AG10803 (cell line): ENCODE measurements at places on chromosomes 7 and 10.

DNA sequence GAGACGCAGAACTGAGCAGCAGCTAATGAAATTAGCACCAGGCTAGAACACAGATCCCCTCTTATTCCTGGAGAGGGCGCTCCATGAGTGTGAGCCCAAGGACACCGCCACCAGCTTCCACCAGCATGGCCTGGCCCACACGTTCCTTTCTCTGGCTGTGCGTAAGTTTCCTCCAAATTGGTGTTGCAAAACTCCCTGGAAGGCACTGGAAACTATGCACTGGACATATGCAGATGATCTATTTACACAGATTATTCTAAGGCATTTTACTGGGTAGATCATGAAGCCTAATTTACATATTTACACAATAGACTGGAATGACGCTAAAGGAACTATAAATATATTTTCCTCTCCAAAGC lies 455.6 kb upstream of the FOXK1 start:
- no peak for DNase-seq

- no peak for DNase-seq
Measured at GRCh38 chr7:49344556-49344955, 420.2 kb downstream of the CDC14C start.

- no peak for DNase-seq
Measured at GRCh38 chr7:26178272-26178960, 22.1 kb downstream of the HNRNPA2B1 start.

DNA sequence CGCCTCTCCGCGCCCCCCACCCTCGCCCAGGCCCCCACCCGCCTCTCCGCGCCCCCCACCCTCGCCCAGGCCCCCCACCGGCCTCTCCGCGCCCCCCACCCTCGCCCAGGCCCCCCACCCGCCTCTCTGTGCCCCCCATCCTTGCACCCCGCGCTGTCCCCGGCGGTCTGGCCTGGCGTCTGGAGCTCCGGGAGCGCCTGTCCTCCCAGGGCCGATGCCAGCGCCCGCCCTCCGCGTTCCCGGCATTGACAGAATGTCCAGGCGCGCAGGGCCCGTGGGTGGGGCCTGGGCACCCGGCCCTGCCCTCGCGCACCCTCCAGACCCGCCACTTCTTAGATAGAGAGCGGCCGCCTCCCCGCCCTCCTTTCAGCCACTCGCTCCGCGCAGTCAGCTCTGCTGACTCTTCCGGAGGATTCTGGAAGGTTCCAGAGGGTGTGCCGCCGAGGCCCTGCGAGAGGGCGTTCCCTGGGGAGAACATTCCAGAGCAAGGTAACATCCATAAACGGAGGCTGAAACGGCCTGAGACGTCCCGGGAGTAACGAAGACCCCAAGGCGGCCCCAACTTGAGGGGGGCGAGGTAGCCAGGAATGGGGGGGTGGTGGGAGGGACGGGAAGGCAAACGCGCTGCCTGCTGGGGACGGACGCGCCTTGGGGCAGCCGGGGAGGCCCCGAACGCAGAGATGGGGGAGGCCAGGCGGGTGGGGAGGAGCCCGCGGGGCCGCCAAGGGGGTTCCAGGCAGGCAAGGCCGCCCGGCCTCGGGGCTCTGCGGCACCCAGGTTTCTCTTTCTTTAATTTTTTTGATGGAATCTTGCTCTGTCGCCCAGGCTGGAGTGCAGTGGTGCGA lies 117.8 kb downstream of the DYNC2I1 start:
- DNase-seq = no peak

- DNase-seq = no peak
Measured at GRCh38 chr10:113093188-113094113, 143.4 kb downstream of the TCF7L2 start.

DNA sequence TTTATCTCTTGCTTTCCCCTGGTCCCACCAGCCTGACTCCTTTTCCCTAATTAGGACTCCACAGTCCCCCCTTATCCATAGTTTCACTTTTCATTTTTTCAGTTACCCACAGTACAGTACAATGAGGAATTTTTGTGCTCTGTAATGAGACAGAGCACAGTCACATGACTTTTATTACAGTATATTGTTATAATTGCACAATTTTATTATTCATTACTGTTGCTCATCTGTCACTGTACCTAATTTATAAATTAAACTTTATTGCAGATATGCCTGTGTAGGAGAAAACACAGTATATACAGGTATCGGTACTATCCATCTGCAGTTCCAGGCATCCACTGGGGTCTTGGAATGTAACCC lies 125.4 kb downstream of the KCNMA1 start:
- DNase-seq = peak; percentile 32

- peak; percentile 75 for DNase-seq
Measured at GRCh38 chr7:41696323-41696916, 6.5 kb downstream of the INHBA start.

- DNase-seq = no peak
Measured at GRCh38 chr7:2202901-2203765, 29.6 kb downstream of the MAD1L1 start.

DNA sequence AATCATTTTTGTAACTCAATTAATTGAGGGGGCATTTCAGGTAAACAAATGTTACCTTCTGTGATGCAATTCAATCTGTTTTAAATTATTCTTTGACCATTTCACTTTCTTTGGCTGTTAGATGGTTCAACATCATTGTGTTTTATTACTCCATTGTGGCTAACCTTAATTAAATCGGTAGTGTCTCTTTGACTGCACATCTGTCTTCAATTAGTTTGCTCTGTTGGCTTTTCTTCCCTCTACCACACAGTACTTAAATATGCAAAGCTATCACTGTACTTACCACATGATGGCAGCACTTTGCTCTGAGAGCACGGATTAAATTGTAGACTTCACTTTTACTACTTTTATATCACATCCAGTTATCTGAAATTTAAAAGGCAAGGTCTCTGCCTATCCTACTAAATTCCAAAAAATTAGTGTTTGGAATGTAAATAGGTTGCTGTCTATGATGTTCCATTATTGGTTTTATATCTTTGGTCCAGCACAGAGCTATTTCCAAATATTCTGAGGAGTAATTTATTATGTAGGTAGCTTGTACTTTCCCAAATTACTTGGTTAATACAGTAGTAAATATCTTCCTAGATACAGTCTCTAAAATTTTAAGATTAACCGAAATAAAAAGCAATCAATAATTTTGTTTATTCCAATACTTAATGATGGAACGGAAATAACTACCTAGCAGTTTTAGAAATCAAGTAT lies 352.0 kb downstream of the PCLO start:
- peak; percentile 93 for DNase-seq

- no peak for DNase-seq
Measured at GRCh38 chr10:131817866-131818509, 82.8 kb upstream of the PPP2R2D start.

DNA sequence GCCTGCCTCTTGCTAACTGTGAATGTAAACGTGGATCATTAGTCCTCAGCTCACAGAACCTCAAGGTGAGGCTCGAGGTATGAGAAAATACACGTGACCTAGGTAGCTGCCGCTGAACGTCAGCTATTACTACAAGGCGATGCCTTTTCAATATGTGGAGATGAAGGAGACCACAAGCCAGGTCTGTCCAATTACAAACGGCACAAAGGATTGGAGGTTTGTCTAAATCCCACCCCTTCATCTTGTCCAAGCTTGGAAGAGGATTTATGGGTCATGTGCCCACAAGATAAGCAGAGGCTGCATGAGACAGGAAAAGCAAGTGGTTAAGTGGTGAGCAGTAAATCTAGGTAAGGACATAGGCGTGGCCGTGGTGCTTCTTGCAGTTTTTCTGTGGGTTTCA lies 3.4 kb downstream of the H2BK1 start:
- DNase-seq = no peak

- no peak for DNase-seq
Measured at GRCh38 chr7:139696552-139696951, 81.2 kb downstream of the HIPK2 start.

DNA sequence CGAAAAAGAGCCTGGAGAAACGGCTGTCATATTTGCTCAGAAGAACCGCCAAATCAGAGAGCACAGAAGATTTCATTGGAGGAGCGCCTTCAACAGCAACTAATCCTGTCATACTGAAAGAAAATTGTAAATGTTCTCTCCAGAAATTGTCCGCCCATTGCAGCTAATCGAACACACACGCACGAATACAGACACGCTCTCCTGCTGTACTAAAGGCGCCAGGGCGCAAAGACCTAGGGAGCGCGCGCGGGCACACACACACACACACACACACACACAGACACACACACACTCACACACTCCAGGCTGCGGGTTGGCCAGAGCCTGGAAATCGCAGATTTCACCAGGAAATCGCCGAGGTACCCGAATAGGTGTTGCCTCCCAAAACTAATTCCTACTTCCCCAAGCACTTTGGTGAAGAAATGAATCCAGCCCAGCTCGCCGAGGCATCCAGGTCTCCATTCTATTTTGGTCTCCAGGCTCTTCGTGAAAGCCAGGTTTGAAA lies at the start of gene CHRM2:
TSS of gene CHRM2 (plus strand) at position 157 of the 505 bp plus-strand sequence. CDS start 146,214 bp downstream, outside the sequence.
- peak; percentile 19 for DNase-seq

DNA sequence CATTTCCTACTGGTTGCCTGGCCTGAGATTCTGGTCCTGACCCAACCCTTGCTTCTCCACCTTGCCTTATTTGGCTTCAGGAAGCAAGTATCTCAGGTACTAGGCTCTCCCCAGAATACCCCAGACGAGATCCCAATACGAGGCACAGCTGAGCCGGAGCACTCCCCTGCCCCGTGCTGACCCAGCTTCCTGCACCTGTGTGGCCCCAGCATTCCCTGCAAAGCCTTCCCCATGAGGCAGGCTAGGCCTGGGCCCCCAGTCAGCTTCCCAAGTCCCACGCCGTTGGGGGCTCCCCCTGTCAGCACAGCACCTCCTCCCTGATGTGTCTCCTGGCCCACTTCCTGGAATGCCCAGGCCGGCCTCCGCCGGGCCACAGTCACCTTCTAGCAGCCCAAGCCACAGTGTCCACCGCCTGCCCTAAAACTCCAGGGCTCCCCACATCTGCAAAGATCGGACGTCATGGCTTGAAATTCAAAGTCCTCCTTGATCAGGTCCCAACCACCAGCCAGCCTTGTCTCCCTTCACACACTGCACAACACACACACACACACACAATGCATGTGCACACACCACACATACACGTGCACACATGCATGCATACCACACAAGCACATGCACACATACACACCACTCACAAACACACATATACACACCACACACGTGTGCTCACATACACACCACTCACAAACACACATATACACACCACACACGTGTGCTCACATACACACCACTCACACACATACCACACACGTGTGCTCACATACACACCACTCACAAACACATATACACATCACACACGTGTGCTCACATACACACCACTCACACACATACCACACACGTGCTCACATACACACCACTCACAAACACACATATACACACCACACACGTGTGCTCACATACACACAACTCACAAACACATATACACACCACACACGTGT lies 78.9 kb upstream of the FOXK1 start:
- DNase-seq = no peak

GRCh38 chr10:14774797-14775196 lies at the start of gene FAM107B:
Gene FAM107B (minus strand): TSS chr10:14774897. CDS start chr10:14774663, 234 bp downstream.
- DNase-seq = no peak

DNA sequence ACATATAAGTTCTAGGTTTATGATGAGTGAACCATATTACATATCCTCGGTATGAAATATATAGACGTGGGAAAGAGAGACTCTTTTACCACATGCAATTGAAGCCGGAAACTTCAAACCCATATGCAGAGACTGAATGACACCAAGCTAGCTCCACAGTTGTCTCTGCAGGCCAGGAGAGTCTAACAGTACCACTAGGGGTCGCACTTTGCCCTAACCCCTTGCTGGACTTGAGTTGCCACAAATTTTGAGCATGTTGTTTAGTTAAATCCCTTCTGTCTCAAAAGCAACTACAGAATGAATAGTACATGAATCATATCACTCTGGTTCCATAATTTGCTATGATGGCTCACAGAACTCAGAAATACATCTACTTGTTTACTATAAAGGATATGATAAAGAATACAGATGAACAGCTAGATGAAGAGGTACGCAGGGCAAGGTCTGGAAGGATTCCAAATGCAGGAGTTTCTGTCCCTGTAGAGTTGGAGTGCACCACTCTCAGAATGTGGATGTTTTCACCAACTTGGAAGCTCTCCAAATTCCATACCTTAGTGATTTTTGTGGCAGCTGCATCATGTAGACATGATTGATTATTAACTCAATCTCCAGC lies 112.4 kb upstream of the YAE1 start:
- DNase-seq = peak; percentile 54

GRCh38 chr7:22653951-22654350 lies 73.0 kb upstream of the IL6 start:
- no peak for DNase-seq

GRCh38 chr7:3207387-3207902 lies 93.6 kb upstream of the SDK1 start:
- no peak for DNase-seq

DNA sequence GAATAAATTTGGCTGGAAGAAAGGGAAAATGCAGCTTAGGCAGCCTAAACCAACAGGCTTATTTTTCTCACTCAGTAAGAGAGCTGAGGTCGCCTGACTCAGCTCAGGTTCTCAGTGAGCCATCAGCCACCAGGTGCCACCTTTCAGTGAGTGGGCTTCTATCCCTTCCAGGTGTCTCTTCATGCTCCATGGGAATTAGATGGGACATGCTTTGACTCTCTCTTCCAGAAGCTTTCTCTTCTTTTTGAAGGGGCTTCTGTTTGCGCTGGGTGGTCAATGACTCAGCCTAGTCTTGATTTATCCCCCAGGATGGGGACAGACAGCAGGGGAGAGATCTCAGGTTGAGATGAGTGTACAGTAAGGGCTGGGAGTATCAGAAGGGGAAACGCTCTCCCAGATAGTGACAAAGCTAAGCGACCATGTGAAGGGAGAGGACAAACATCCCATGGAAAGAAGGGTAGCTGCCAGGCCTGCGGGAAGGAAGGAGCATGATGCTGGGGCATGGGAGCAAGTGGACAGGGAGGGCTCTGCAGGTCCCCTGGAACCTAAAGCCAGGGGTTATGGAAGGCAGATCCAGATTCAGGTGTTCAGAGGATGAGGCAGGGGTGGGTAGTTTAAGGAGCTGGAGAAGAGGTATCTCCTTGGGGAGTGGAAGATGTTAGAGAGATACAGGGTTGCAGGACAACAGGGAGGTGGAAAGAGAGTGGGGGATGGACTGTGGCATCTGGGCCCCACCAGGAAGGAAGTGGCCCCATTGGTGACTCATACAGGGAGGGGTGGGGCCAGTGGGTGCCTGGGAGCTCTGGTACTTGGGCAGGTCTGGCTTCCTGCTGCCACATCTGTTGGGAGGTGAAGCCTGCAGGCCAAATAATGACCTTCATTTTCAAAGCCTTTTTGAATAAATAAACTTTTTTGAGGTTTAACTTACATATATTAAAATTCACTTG lies 32.5 kb downstream of the OGDH start:
- peak; percentile 75 for DNase-seq

DNA sequence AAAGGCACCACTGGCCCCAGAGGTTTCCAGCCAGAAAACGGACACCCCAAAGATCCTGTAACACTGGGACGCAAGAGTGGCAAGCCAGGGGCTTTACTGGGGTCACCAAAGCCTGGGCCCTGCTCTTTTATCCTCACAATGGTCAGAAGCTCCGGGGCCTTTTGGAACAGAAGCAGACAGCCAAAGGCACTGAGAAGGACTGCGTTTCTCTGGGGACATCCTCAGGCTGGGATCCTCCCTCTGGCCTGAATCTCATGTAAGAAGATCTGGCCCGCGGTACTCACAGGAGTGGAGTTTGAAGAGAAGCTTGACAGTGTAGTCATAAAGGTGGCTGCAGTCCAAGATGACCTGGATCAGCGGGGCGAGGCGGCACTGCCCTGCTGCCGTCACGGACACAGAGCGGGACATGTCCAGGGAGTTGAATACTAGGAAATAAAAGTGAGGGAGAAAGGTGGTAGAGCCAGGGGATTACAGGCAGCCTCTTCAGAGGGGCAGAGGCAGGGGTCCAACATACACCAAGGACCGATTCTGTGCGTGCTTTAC lies 81.4 kb downstream of the SPDYE5 start:
- no peak for DNase-seq

GRCh38 chr7:92682330-92682729 lies 92.1 kb upstream of the FAM133B start:
- DNase-seq = no peak
